ENCODE measurements at places on chromosomes 7 and 10.

DNA sequence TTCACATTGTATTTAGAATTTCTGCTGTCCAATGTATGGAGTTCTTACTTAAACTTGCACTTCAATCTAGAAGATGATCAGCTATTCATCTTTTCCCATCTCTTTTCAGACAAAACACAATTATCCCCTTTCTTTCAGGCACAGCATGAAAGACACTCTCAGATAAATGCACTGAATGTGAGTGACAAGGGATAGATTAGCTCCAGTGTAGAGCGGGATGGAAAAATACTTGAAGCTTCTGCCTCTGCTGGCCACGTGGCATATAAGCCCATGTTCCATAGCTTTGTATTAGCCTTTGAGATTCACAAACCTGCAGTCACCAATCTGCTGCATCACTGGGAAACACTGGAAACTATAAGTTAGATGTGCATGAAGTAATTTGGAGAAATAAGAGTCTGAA lies 162.2 kb upstream of the FAM3C start:
- no peak for DNase-seq

DNA sequence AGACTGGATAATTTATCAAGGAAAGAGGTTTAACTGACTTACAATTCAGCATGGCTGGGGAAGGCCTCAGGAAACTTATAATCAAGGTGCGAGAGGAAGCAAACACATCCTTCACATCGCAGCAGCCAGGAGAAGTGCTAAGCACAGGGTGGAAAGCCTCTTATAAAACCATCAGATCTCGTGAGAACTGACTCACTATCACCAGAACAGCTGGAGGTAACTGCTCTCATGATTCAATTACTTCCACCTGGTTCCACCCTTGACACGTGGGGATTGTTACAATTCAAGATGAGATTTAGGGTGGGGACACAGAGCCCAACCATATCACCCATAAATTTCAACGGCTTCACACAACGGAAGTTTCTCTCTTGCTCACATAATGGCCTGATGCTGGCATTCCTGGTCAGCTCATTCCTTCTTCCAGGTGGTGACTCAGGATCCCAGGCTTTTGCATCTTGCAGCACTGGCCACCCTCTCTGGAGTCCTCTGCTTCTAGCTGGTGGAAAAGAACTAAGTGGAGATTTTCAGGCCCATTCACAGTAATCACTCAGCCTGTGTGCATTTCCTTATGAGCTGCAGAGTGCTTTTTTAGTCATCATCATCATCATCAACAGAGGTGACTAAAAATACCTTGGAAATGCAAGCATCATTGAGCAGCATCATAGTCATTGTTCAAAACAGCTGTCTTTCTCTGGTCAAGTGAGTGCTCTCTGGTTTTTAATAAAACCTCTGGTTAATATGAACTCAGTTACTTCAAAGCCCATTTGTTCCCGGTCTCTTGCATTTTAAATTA lies 308.1 kb downstream of the SFMBT2 start:
- DNase-seq, result no peak

DNA sequence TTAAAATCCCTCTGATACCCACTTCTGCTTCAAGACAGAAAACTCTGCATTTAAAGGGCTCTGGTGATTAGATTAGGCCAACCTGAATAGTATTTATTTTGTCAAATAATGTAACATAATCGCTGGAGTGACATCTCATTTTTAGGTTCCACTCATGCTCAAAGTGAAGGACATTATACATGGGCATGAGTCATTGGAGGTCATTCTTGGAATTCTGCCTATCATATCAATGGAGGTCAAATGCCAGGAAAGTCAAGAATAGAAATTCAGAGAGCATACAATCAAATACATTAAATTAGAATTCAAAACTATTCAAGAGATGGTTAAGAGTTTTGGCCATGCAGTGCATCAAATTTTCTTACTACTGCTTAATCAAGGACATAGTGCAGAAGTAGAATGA lies 50.8 kb upstream of the PRSS1 start:
- DNase-seq, result no peak

GRCh38 chr10:1961989-1962388 lies 224.7 kb upstream of the ADARB2 start:
- DNase-seq, result no peak

GRCh38 chr10:18879284-18879683 lies 169.3 kb upstream of the MALRD1 start:
- no peak for DNase-seq

DNA sequence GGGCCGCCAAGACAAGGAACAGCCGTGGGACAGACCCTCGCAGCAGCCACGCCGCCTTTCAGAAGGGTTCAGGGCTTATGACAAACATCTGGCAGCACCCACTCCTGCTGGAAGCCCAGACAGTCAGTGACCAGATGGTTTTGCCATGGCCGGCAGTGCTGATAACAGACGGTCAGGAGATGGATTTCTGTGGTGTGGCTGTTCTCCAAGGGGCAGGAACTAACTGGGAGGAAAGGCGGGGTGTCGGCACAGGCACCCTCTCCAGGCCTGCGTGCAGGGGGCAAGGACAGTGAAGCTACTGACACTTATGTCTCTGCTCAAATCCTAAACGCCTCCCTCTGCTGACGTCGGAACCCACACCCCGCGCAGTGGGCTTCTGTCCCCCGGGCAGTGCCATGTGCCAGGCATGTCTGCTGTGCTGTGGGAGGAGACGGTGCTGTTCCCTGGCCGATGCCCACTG lies 416.1 kb downstream of the DNAJB6 start:
- no peak for DNase-seq

DNA sequence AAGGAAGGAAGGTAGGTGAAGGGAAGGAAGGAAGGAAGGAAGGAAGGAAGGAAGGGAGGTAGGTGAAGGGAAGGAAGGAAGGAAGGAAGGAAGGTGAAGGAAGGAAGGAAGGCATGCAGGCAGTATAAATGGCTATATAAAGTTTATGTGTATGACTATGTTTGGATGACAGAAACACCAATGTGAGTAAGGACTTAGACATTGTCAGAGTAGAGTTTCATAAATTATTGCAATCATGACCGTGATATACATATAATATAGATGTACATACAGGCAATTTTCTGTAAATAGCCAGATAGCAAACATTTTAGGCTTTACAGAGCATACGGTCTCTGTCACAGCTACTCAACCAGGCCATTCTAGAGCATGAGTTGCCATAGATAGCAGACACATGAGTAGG lies 133.8 kb upstream of the AKR1E2 start:
- no peak for DNase-seq

- no peak for DNase-seq
Observed at GRCh38 chr7:114874170-114874569, 47.7 kb upstream of the MDFIC start.

GRCh38 chr10:3468919-3469638 lies 296.5 kb upstream of the PITRM1 start:
- DNase-seq, result no peak

- DNase-seq, result no peak
Observed at GRCh38 chr10:112945811-112946210, 4.2 kb upstream of the TCF7L2 start.

GRCh38 chr10:14180911-14181566 lies 149.7 kb downstream of the FRMD4A start:
- no peak for DNase-seq

GRCh38 chr10:14879124-14879927 lies 660 bp downstream of the SUV39H2 start:
- DNase-seq, result peak; percentile 18

GRCh38 chr7:69631131-69631530 lies 32.9 kb downstream of the AUTS2 start:
- DNase-seq, result no peak
